ENCODE measurements at places on chromosomes 7 and 10.

DNA sequence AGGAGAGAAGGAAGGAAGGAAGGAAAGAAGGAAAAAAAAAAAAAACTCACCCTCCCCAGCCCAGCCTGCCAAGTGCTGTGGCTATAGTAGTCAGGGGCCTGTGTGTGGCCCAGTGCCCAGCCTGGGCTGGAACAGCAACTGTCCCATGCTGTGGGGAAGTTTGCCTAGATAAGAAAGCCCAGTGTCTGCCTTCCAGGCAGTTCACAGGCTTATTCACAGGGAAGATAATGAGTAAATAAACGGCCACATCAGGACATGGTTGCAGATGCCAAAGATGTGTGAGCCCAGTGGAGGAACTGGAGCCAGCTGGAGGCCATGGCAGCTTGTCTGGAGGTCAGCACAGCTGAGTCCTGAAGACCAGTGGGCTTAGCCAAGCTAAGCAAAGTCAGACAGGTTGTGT lies 132.4 kb upstream of the FOXK1 start:
- no peak for DNase-seq

DNA sequence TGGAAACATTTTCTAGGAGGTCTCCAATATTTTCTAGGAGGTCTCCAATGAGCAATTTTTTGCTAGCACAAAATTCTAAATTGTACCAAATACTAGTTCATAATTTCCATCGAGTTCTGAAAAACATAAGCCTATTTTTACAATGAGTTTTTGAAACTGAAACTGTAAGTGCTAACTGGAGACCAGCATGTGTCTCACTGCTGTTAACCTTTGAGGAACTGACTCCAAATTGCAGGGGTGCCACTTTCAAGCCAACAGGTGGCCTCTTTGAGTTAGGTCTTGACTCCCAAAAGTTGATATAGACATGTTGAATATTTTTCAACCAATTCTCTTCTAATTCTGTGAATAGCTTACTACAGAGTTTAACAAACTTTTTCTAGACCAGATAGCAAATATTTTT lies 58.8 kb downstream of the CAV1 start:
- DNase-seq = no peak

DNA sequence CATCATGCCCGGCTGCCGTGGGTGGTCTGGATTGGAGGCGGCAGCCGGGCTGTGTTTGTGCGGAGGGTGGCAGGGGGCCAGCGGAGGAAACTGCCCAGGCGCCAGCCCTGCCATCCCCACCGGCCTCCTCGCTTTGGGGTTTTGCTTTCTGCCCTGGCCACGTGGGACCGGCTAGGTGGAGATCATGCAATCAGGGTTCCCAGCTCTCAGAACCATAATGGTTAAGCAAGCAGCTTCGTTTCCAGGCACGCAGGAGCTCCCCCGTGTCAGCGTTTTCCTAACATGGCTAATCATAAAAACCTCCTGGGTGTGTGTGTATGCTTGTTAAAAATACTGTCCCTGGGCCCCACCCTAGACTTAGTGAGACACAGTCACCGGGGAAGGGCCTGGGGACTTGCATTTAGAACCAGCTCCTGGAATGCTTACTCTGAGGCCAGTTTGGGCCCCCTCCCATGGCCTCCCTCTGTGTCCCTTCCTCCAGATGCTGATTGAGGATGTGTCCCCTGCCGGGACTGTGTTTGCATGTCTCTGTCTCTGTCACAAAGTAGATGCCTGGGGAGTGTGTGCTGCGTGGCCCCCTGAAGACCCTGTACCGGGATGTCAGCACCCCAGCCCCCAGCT lies 119.3 kb downstream of the CUX1 start:
- DNase-seq = no peak

- no peak for DNase-seq
Measured at GRCh38 chr7:131159961-131160361, 167.7 kb upstream of the MKLN1 start.

- no peak for DNase-seq
Measured at GRCh38 chr7:28674359-28674782, 262.1 kb downstream of the CREB5 start.

All from NCI-H774 (cell line).